ENCODE measurements at places on chromosomes 3 and 15.

DNA sequence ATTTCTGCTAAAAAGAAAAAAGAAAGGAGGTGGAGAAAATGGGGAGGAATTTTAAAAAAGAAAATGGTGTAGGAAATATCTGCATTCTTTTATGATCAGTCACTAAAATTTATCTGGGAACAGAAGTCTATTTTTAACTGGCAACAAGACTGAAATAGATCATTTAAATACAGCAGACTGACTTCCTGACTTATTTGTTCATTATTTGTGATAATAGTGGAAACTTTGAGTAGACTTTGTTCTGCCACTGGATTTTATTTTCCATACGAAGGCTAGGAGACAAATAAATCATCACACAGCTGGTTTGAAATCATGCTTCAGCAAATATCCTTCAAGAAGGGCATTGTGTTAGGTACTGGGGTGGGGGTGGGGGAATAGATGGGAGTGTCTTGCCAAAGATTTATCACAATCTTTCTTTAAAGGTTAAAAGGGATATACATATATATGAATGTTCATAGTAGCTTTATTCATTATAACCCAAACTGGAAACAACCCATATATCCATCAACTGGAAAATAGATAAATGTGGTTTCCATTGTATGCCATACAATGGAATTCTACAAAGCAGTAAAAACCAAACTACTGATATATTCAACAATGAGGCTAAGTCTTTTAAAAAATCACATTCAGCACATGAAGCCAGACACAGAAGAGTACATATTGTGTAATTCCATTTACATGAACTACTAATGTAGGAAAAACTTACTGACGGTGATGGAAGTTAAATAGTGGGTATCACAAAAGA lies 4.7 kb upstream of the CLASP2 start:
- no peak for DNase-seq

- DNase-seq = no peak
These were observed 8.7 kb downstream of the SECISBP2L start for GRCh38 chr15:49037546-49037940.

GRCh38 chr15:47206358-47206978 lies 510.8 kb upstream of the SEMA6D start:
- no peak for DNase-seq

DNA sequence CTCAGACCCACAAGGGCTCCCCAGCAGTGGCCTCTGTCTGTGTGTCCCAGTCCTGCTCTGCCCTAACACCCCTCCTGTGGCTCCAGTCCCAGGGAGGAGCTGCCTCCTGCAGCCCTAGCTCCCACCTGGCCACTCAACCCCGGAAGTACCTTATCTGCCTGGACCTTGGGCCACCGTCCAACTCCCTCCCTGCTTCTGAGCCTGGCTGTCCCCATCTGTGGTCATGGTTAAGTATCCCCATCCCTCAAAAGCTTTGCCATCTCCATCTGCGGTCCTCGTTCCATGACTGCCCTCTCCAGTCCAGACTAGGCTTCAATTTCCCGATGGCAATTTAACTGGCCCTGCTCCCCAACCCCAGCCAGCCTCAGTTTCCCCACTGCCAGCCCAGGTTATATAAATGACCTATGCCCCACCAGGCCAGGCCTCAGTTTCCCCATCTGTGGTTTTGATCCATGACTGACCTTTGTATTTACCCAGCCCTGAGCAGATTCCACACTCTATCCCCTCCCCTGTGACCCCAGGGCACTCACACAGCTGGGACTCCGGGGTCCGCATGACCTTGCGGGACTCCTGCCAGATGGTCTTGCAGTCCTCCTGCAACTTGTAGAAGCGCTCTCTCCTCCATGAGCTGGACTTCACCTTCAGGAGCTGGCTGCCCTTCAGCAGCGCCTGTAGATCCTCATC lies 9.6 kb downstream of the PLCD1 start:
- DNase-seq = no peak

DNA sequence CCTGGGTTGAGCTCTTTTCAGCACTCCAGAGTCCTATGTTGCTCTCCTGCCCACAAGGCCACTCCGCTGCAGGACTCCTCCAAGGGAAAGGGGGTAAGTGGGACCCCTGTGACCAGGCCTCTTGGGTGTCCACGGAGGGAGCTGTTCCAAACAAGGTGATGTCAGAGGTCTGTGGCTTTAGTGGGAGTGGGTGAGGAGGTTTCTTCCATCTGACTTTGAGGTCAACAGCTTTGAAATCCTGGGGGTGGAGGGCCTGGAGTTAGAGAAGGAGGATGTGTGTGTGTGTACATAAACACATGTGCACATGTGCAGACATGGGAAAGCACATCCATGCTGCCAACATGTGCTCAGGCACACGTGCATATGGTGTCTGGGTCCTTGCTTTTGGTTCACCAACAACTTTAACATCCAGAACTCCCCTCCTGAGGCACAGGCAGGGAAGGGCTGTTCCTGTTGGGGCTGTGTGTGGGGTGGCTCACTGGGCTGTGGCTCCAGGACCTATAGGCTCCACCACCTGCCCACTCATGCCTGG lies 51.4 kb upstream of the TMEM115 start:
- no peak for DNase-seq

DNA sequence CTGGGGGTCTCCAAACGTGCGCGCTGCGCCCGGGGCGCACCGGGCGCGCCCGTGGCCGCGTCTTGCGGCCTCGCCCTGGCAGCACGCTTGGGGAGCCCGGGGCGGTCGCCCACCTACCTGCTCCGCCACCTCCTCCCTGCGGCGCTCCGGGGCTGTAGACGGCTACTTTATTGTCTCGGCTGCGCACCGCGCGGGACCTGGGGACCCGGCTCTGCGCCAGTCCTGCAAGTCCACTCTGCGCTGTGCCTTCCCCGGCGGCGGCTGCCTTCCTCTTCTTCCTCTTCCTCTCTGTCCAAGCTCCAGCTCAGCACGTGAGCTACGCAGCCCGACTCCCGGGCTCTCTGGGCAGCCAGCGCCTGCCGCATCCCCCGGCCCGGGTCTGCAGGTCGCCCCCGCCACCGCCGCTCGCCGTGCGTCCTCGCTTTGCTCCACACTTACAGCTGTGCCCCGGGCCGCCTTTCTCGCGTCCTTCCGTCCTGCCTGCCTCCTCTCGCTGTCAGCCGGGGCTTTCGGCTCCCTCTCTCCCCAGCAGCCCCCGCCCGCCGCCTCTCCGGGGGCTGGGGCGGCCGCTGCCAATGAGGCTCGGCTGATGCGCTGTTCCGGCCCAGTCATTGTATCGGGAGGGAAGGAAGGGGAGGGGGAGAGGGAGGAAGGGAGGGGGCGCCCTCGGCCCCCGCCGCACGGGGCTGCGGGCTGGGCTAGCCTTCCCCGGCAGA lies 156.4 kb upstream of the FRMD4B start:
- DNase-seq = no peak

- DNase-seq = no peak
These were observed 669.5 kb downstream of the SQOR start for GRCh38 chr15:46304321-46304720.

DNA sequence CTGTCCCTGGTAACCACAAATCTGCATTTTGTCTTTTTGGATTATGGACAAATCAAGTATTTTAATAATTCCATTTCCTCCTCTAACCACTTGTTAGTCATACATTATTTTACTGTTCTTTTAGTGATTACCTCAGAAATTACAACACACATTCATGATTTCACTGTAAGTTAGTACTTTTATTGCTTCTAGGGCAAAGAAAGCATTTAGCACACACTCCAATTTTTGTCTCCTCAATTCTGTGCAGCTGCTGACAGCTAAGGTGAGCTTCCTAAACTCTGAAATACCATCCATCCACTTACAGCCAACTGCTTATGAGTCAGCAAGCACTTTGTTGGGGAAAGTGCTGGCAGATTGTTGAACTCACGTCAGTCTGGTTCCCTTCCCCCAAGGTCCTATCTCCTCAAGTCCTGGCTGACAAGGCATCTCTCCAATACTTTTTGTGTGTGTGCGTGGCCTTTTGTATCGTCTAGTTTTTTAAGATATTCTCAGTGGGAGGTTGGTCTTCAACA lies 49.4 kb upstream of the TNFAIP8L3 start:
- no peak for DNase-seq

DNA sequence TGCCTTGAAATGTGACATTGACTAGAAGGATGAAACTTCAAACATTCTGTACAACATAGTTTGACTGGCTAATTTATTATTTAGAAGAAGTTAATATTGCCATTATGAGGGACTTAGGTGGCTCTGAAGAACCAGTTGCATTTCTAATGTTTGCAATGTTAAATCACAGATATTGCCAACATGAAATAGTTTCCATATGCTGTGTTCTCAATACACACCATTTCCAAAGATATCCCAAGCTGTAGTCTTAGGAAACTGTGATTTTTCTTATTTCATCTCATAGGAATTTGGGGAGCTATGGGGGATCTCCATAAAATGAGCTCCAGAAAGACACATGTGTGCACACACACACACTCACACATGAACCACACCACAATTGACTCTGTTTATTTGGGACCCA lies 36.3 kb downstream of the ALG1L2 start:
- no peak for DNase-seq

- no peak for DNase-seq
These were observed 279.0 kb downstream of the OXSM start for GRCh38 chr3:26068890-26069289.

GRCh38 chr3:172014145-172014544 lies 25.2 kb upstream of the FNDC3B start:
- no peak for DNase-seq

DNA sequence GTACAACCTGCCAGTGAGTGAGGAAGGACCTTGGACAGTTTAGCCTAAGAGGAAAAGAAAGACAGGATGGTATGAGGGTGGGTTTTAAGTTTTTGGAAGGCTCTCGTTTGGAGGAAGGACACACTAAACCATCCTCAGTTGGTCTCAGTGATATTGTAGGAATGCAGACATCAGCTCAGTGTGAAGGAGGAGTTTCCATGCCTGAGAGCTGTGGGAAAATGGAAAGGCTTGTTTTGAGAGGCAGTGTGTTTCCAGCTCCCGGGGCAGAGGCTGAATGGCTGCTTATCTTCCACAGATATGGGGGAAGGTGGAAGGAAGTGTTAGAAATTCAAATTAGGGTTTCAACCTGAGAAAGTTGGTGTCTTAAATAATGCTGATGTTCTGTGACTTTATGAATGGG lies 89.6 kb upstream of the MYZAP start:
- DNase-seq = no peak

DNA sequence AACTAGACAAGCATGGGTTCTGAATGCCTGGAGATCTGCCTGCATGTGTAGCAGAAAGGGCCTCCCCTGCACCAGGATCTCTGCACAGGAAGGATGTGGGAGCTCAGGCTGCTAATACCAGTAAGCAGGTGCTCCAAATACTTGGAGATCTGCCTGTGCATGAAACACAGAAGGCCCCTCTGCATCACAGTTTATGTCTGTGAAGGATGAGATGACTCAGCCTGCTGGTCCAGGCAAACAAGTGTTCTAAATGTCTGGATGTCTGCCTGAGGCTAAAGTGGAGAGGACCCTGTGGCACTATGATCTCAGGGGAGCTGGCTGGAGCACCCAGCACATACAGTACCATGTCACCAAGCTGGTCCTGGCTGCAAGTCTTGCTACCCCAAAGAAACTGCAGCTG lies 678.8 kb downstream of the MCTP2 start:
- DNase-seq = no peak

GRCh38 chr15:80003171-80003570 lies 32.2 kb upstream of the BCL2A1 start:
- DNase-seq = no peak

DNA sequence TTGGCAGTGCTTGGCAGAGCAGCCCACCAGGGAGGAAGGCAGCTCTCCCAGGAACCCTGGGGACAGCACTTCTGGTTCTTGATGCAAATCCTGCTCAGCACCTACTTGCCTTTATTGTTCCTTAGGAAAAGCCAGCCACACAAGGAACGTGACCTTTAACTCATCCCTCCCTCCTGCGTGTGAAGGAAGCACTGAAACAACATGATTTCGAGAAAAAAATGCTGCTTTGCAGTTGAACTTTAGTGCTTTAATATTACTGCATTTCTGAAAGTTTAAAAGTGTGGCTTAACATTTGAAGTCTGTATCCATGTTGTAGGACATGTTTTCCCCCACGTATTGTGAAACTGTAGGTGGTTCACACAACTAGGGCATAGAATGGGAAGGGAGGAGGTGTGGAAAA lies 50.4 kb upstream of the CTNNB1 start:
- no peak for DNase-seq

- no peak for DNase-seq
These were observed 8.2 kb downstream of the ZIC4 start for GRCh38 chr3:147397875-147398812.

GRCh38 chr3:186152889-186153292 lies 44.0 kb upstream of the ETV5 start:
- no peak for DNase-seq

DNA sequence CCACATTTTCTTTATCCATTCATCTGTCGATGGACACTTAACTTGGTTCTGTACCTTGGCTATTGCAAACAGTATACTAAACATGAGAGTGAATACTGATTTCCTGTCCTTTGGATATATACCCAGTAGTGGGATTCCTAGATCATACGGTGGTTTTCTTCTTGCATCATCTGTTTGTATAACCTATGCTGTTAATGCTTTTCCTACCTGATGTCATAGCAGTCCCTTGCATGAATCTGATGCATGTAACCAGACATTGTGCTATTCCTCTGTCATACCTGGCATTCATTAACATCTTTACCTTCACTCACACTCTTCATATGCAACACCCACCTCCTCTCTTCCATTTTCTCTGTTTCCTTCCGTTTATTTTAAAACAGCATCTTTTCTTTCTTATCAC lies 185.2 kb downstream of the KLHL25 start:
- no peak for DNase-seq

DNA sequence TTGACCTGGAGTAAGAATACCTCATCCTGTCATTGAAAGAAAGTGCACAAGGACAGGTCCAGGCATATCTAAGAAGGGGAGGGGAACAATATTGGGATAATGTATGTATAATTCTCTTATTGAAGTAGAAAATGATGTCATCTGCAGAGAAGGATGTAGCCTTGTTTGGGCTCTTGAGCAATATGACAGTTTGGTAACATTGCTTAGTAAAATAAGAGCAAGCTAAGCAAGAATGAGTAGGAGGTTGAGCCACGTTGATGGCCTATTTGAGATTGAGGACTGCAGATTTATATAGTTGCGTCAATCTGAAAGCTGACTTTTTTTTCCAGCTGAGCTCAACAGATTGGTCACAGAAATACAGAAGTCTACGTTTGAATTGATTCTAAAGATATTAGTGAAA lies 145.2 kb downstream of the FILIP1L start:
- DNase-seq = no peak

DNA sequence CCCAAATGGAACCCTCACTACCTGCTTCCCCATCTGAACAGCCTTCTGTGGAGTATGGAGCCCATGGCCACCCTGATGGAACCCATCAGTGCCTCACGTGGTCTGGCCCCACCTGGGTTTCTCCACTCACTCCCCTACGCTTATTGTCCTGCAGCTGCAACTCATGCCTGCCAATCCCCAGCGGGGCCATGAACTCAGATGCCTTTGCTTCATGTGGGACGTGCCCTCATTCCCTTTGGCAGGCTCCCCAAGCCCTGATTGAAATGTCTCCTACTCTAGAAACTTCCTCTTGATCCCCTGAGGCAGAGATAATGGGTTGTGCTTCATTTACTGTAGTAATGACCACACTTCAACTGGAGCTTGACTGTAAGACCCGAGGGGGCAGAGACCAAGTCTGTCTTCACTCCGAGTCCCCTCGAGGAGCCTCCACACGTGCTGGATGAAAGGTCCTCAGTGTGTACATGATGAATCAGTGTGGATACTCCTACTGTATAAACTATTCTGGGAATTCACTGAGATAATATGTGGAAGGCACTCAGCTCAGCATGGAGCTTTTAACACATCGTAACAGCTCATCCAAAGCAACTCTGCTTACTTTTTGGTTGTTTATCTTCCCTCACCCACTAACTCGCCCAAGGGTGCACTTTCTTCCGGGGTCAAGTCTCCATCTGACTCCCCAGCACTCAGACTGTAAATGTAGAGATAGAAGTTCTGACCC lies 232.8 kb upstream of the BHLHE40 start:
- no peak for DNase-seq
